Suprapubic skin (tissue), 4 donors: ENCODE measurements at places on chromosomes 12 and 14.

DNA sequence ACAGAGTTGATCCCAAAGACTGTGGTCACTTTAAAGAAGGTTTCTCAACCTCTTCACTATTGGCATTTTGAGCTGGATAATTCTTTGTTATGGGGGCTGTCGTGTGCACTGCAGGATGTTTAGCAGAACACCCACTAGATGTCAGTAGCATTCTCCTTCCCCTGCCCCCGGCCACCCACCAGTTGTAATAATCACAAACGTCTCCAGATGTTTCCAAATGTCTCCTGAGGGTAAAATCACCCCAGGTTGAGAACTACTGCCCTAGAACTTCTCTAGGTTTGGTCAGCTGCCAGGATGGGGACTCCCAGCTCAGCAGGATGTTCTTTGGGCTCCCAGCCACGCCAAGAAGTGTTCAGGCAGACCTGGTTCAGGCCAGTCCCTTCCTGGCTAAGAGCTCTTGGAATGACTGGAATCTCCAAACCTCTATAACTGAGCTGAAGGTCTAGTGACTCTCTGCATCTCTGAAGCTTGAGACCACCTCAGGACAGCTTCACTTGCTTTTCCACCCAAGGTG is 12.5 kb upstream of the AJUBA start:
- peaks cover 5% of the 10 kb centered on the region for H3K4me1 ChIP-seq
- H3K27me3 ChIP-seq, result no peaks in the 10 kb centered on the region
- DNase-seq, result no peak
- H3K36me3 ChIP-seq, result peaks cover 26% of the 10 kb centered on the region

DNA sequence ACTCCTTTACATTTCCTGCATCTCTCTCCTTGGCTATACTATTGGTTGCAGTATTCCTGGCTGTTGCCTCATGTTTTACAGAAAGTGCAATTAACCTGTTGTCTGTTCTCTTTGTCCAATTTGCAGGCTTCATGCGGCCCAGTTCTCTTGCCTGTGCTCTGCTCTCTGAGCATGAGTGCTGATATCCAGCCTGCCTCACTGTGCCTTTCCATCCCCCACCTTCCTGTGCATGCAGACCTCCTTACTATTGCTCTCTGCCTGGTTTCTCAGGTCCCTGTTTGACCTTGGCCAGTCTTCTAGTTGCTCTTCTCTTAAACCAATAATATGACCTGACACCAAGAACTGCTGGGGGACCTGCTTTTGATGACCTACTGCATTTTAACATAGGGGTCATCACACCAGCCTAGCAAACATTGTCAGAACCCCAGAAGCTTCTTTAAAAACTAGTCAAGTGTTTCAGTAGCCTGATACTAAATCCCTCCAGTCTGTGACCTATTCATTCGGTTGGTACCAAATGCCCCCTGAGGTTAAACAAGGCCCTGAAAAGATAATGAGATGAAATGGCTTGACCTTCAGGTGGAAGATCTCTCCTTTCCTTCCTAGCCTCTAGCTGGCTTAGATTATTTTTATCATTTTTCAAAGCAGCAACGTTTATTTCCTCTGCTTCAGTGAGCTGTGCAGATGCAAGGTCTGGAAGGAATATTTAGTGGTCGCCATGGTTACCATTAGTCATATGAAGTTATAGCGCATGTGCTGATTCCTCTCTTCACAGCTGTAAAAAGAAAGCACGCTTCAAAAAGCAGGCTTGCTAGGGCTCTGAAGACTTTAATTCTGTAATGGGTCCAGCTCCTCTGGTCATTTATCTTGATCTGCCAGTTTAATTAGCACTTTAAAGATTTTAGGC is 216.5 kb downstream of the PHLDA1 start:
- H3K27ac ChIP-seq, result no peak overlapping the region
- H3K4me3 ChIP-seq, result no peak overlapping the region
- H3K4me1 ChIP-seq, result peaks cover 14% of the 10 kb centered on the region
- no peaks in the 10 kb centered on the region for H3K36me3 ChIP-seq
- DNase-seq, result no peak

GRCh38 chr12:118851891-118852290 is 129.4 kb upstream of the SRRM4 start:
- H3K27ac ChIP-seq, result no peak overlapping the region
- H3K4me1 ChIP-seq, result no peaks in the 10 kb centered on the region
- no peak overlapping the region for H3K4me3 ChIP-seq
- no peaks in the 10 kb centered on the region for H3K27me3 ChIP-seq
- DNase-seq, result no peak

GRCh38 chr12:128611736-128612135 is 212.0 kb downstream of the SLC15A4 start:
- H3K4me3 ChIP-seq, result no peak overlapping the region
- no peaks in the 10 kb centered on the region for H3K36me3 ChIP-seq
- no peaks in the 10 kb centered on the region for H3K27me3 ChIP-seq
- no peak for DNase-seq
- H3K27ac ChIP-seq, result no peak overlapping the region

GRCh38 chr14:55221186-55221585 is 29.8 kb upstream of the DLGAP5 start:
- H3K27me3 ChIP-seq, result no peaks in the 10 kb centered on the region
- no peaks in the 10 kb centered on the region for H3K36me3 ChIP-seq
- H3K4me1 ChIP-seq, result no peaks in the 10 kb centered on the region
- no peak for DNase-seq
- H3K27ac ChIP-seq, result no peak overlapping the region

GRCh38 chr14:97005934-97006333 is 208.8 kb downstream of the VRK1 start:
- H3K27ac ChIP-seq, result no peak overlapping the region
- peaks cover 10% of the 10 kb centered on the region for H3K27me3 ChIP-seq
- no peak overlapping the region for H3K4me3 ChIP-seq
- no peak for DNase-seq

DNA sequence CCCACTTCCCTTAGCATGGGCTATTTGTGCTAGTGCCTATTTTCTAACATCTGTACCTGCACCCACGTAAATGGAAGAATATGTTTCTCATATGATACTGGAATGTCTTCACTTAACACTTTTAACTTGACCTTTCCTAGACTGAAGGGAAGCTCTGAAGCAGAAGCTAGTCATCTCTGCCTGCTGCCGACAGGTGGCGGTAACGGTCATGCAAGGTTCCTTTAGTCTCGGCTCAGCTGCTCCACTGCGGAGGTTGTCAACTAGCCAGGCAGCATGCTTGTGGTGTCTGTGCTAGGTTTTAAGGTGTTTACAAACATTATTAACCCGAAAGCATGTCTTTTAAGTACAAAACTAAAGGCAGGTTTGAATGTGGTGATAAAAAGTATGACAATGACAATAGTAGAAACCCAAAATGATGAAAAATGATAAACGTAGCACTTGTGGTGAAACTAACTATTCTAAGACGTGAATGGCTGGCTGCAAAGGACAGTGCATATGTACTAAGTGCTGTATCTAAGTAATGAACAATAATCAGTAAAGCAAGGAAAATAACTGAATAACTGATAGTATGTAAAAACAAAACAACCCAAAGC is 117.2 kb downstream of the GRIN2B start:
- no peak overlapping the region for H3K27ac ChIP-seq
- H3K36me3 ChIP-seq, result no peaks in the 10 kb centered on the region
- H3K27me3 ChIP-seq, result peaks cover 7% of the 10 kb centered on the region
- DNase-seq, result peak; percentile 80
